ENCODE measurements at places on chromosomes 1 and 21.

- no peak for DNase-seq
These were observed 11.5 kb downstream of the ATP2B4 start for GRCh38 chr1:203638103-203638475.

- DNase-seq, result no peak
These were observed 550.1 kb downstream of the LTN1 start for GRCh38 chr21:28442624-28443023.

DNA sequence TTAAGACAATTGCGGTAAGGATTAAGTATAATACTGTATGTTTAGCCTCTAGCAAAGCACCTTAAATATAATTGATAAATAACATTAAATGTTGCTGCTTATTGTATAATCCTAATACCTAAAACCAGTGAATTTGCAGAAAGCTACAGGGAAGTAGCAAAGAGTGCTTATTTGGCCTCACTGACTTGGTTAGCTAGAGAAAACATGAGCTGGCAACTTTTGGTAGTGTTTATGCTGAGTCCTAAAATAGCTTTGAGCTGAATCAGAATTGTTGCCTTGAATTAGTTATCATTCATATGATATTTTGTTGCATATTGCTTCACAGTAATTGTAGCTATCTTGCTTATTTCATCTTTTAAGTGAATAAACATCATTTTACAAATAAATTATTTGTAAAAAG is 3.5 kb downstream of the TRIM67 start:
- DNase-seq, result no peak

GRCh38 chr1:199135901-199136300 is 497.1 kb downstream of the PTPRC start:
- DNase-seq, result no peak

DNA sequence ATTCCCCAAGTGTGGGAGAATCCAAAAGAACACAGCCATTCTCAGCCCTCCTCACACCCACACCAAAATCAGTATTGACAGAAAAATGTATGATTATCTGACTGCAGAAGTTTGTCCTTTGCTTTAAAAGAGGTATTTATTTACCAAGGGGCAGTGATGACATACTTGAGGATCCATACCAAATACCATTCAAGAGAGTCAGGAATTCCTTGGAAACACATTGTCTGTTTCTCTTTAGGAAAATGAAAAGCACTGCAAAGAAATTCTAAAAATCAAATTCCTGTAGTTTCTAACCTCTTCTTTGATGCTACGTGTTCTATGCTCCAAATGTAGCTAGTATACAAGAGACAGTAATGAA is 509.6 kb upstream of the CXADR start:
- no peak for DNase-seq

DNA sequence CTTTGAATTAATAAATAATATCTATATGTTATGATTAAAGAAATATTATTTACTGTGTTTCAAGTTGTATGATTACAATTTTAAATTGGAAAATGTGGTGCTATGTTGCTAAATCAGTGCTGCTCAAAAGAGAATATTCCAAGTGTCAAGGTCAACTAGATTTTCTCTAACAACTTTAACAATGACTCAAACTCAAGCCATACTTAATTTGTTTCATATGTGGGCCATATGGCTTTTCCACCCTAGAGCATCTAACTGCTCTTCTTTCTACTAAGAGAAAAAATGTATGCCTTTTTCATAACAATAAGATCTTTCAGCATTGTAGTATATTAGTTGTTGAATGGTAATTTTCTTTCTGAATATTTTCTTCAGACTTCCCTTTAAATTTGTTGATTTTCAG is 8.3 kb upstream of the SYT14 start:
- DNase-seq, result no peak

All from left renal cortex interstitium (tissue), 4 donors.